ENCODE measurements at places on chromosomes 13 and 19. TPM values are rescaled to one million over a fixed set of nuclear protein-coding genes. Genes with fewer than 3 reads are reported as not detected.

GRCh38 chr13:26468265-26468801 lies 89.2 kb upstream of the WASF3 start:
- no peak for DNase-seq

GRCh38 chr13:24709186-24709913 lies 29.1 kb downstream of the ATP12A start:
- no peak for DNase-seq

- DNase-seq = no peak
Measured at GRCh38 chr13:19062019-19062646, 119.5 kb downstream of the TUBA3C start.

DNA sequence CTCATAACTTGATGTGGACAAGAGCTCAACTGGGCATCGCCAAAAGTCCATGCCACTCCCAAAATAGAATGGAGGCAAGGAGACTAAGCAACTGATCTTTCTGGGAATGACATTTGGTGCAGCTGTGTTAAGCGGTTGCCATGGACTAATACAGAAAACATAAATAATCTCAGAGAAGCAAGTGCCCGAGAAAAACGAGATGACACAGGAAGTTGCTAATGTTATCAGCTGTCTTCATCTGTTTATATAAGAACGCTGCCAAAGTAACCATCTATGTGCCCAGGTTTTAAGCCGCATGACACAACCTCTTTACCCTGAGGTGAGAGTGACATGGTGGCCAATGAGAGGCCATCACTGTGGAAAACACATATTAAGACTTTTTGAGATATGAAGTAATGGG lies 54.9 kb upstream of the SACS start:
- DNase-seq = no peak

DNA sequence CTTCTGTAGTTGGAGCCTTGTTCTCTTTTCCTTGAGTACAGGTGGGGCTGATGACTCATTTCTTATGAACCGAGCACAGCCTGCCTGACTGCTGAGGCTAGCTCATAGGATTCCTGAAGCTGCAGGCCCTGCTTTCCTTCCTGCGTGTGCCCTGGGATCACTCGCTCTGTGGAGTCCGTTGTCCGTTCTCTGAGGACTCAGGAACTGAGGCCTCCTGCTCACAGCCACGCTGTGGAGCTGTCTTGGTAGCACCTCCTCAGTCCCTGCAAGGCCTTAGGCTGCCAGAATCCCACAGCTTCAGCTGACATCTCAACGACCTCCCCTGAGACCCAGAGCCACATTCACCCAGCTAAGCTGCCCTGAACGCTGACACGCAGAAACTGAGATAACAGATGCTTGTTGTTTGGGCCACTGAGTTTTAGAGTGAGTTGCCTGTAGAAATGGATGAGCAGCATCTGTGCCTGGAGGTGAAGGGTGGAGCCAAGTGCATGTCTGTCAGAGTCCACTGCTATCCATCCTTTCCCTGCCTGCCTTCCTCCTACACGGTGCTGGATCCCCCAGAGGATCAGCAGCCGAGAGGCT lies 72.9 kb downstream of the ARHGEF7 start:
- DNase-seq = no peak

GRCh38 chr19:5434970-5435641 lies 20.1 kb upstream of the ZNRF4 start:
- no peak for DNase-seq

GRCh38 chr19:50823389-50824042 lies at the start of gene KLK1:
KLK1 (minus strand) TSS chr19:50823787; CDS start chr19:50823748, 39 bp downstream.
- DNase-seq = no peak

DNA sequence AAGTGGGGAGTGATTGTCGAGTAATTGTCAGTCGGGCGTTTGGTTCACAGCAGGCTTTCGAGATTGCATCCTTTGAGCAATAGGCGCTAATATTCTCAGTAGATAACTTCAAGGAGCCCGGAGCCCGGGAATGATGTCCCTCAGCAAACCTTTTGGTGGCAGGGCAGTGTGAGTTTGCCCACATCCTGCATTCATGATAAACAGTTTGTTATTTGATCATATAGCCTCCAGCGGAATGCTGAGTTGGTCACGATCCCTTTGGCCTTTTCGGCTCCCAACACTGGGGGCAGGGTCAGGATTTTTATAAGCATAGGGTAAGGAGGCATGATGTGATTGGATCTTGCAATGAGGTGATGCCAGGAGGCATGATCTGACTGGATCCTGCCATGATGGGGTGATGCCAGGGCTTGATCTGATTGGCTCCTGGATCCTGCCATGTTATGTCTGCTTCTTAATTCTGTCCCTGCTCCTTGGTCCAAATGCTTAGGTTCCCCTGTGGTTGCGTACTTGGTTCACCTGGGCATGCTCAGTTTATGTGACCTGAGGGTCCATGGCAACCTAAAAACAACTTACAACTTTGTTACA lies 38.2 kb upstream of the IGSF23 start:
- no peak for DNase-seq

PRR12 gene
- 20.7 TPM for polyA plus RNA-seq

SMARCA4 gene
- 169 TPM for polyA plus RNA-seq

CEACAM1 gene
- polyA plus RNA-seq = 11.9 TPM
